ENCODE measurements at places on chromosomes 4 and X.

- no peak for DNase-seq
These were observed 17.5 kb downstream of the PALLD start for GRCh38 chr4:168514249-168514852.

- DNase-seq = no peak
These were observed 147.8 kb upstream of the MED14 start for GRCh38 chrX:40883021-40883619.

- no peak for DNase-seq
These were observed 43.1 kb downstream of the RAPGEF2 start for GRCh38 chr4:159145992-159146330.

- peak; percentile 72 for DNase-seq
These were observed 1.2 kb downstream of the CPEB2 start for GRCh38 chr4:15003401-15003890.

DNA sequence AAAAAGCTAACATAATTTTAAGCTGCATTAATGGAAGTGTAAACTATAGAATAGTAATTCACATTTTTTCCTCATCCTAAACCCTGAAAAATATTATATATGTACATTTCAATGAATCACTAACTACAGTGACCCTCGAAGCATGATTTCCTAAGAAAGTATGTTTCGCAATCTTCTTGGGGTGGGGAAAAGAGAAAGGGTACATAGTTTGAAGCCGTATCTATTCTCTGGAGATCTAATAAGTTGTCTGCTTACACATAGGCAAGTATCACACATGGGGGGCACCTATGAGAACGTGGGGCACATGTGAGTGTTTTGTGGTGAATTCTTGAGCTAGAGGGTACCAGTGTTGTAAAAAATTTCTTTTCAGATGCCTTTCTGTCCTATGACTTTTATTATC is 71.2 kb downstream of the JADE1 start:
- DNase-seq = no peak

DNA sequence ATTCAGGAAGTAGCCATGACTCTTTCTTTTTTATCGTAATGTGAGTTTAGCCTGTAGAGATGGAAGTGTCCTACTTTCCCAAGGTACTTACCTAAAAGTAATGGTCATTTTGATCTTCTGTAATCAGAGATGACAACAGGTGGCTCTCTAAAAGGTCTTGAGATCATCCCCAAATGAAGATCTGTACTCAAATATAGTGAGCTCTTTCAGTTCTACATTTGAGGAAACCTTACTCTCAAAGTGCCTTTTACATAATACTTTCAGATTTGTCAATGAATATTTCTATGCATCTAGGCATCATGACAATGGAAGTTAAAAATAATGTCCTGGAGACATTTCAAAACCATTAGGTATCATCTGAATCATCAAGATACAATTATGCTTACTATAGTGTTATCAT is 17.2 kb upstream of the MND1 start:
- no peak for DNase-seq
